ENCODE measurements at places on chromosomes 11 and 22.

- DNase-seq, result no peak
Measured at GRCh38 chr11:36312611-36313472, 16.8 kb downstream of the PRR5L start.

GRCh38 chr11:118625036-118625690 lies 17.7 kb downstream of the PHLDB1 start:
- DNase-seq, result no peak

- DNase-seq, result no peak
Measured at GRCh38 chr11:69299023-69299461, 5.1 kb downstream of the MYEOV start.

DNA sequence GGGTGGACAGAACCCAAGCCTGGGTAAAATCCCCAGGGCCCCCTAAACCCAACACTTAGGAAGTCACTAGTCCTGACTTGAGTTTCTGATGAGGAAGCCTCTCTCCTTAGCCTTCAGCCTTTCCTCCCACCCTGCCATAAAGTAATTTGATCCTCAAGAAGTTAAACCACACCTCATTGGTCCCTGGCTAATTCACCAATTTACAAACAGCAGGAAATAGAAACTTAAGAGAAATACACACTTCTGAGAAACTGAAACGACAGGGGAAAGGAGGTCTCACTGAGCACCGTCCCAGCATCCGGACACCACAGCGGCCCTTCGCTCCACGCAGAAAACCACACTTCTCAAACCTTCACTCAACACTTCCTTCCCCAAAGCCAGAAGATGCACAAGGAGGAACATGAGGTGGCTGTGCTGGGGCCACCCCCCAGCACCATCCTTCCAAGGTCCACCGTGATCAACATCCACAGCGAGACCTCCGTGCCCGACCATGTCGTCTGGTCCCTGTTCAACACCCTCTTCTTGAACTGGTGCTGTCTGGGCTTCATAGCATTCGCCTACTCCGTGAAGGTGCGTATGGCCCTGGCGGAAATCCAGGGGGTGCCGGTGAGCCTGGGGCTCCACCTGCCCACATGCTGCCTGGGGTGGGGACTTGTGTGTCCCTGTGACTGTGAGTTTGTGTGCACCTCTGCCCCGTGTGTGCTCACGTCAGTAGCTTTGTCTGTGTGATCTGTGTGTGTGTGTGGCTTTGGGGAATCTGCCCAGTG lies at the start of gene IFITM1:
IFITM1 (plus strand) TSS at position 254 of the 767 bp plus-strand sequence; CDS start at position 385, 131 bp downstream.
- peak; percentile 78 for DNase-seq

DNA sequence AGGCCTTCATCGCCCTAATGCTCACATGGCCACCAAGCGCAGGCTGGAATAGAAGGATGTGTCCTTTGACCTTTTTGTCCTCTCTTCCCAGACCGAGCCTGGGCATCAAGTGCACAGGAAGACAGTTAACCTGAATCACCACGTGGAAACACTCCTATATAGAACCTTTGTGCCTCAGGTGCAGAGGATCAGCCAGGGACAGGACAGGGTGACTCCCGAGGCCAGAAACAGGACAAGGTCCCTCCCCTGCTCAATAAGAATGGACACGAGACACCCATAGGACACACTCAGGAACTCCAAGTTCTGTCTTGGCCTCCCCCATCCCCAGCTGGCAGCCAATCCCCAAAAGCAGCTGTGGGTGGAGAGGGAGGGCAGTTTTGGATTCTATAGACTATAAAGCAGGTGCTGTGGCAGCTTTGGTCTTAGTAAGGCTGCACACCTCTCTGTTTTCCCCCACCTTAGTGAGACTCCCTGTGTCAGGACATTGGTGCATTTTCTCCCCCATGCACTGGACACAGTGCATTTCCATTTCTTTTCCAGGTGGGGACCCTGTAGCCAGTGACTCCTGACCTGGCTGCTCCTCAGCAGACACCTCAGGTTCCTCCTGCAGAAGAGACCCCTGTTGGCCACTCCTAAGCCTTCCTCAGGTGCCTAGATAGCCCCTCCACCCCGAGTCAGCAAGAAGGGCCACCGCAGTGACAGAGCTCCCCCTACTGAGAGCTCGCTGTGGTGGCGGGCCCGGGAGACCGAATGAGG lies 43.6 kb upstream of the POU2AF1 start:
- no peak for DNase-seq

- DNase-seq, result no peak
Measured at GRCh38 chr11:108511851-108512474, 13.8 kb upstream of the POGLUT3 start.

GRCh38 chr11:3989921-3990290 lies 104.7 kb upstream of the RRM1 start:
- DNase-seq, result peak; percentile 10

- no peak for DNase-seq
Measured at GRCh38 chr22:44355716-44356070, 42.9 kb upstream of the SHISAL1 start.

GRCh38 chr22:45006964-45007390 lies 2.8 kb downstream of the PHF21B start:
- DNase-seq, result no peak

- no peak for DNase-seq
Measured at GRCh38 chr22:25085930-25086901, 113.4 kb upstream of the CRYBB3 start.

DNA sequence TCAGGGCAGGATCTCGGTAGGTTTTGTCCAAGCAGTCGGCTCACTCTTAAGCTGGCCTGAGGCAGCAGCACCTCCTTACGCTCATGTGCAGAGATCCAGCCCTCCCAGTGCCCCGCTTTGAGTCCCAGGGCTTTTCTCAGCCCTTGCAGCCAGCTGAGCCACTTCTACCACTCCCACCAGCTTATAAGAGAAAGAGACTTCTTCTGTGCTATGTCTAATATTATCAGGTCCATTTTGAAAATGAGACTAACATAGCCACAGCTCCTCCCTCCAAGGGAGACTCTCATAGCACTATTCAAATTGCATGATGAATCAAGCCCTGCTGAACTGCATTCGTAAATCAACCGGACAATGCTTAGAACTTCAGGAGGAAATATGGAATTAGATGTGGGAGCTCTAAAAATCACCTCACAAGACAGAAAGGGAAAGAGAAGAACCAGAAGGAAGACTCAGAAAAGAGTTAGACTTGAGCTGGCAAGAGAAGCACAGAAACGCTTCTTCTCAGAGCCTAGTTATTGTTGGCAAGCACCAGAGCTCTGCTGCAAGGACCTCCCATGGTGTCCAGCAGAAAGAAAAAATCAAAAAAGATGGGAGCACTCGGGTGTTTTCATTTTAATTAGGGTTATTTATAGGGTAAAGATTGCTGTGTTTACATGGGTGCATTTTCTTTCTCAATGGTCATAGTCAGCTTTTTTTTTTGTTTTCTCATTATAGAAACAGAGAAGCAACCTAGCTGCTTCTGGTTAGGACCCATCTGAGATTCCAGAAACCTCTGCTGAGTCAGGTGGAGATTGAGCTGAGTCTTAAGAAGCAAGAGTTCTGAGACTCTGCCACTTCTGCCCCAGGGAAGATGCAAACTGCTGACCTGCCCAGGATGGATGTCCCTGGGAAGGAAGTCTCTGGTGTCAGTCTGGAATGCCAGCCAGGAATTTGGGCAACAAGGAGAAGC lies 181.4 kb downstream of the ETS1 start:
- DNase-seq, result no peak

DNA sequence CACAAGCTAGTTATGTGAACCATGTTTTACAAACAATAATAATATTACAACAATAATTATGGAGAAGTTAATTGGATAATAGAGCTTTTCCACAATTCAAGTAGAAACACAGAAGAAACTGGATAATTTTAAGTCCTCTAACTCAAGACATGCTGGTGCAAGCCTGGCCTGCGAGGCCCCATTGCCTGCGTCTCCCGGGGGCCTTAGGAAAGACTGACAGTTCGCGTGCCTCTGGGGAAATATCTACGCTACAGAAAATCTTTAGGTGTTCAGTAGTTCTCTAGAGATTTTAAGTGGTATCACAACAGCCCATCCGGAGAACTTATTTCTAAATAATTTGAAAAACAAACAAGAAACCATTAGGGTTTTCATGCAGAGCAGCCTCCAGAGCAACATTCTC lies 23.2 kb downstream of the GAL start:
- DNase-seq, result no peak

DNA sequence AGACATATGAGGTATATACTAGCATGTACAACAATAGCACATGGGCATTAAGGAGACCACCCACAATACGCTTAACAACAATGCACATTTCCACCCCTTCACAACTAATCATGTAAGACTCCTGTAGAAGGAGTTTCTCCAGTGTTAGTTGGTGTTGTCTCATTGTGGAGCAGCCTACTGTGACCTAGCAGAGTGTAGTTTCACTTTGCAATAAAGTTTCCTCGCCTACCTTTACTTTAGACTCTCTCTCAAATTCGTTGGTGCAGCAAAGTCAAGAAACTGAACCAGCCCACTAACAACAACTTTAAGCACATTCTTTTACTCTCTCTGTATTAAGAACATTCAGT lies 863.6 kb downstream of the FAM181B start:
- DNase-seq, result no peak

DNA sequence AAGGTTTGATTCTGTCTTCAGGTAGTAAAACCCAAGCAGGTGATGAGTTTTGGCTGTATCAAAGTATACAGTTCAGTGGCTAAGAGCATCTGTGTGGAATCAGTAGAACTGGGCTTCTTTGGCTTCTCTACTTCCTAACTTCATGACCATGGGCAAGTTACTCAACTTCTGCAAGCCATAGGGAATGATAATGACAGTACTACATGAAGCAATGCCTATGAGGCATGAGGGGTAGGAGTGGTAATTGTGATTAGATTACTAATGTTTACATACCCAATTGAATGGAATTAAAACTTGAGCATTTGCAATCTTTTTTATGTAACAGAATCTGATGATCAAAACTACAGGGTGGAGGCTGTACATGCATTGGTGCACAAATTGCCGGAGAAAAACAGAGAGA lies 164.3 kb downstream of the PGR start:
- DNase-seq, result no peak

DNA sequence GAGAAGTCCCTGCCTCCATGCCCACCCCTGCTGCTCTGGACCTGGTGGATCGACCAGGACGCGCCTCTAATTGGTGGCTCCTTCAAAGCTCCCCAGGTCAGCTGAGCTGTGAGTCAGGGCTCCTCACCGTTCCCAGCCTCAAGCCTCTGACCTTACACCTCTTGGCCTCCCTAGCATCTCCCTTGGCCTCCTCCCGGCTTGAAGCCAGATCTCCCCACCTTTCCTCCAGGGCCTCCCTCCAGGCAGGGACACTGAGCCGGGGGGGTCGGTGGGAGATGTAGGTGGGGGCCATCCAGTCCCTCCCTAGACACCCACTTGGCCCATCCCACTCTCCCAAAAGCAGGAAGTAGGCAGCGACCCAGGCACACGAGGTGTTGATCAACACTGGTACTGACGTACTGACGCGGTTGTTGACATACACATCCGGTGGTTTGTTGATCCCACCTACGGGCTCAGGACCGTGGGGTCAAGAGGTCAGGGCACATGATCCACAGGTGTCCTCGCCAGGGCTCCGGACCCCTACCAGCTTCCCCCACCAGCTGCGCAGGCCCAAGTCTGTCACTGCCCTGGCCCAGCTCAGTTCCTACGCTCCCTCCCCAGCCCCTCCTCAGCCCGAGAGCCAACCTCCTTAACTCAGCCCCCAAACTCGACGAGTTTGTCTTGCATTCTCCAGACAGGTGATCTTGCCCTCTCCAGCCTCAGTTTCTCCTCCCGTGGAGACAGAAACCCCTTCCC lies 802 bp downstream of the ATG2A start:
- DNase-seq, result no peak

- DNase-seq, result no peak
Measured at GRCh38 chr11:44608651-44608990, 43.2 kb downstream of the CD82 start.

- DNase-seq, result peak; percentile 87
Measured at GRCh38 chr22:50341977-50342650, 1.0 kb upstream of the PPP6R2 start.

- no peak for DNase-seq
Measured at GRCh38 chr11:44842220-44842619, 108.5 kb downstream of the TP53I11 start.

- no peak for DNase-seq
Measured at GRCh38 chr11:66048547-66049323, at the start of gene GAL3ST3. GAL3ST3 (minus strand) TSS chr11:66049161; CDS start chr11:66045415, 3,746 bp downstream.

DNA sequence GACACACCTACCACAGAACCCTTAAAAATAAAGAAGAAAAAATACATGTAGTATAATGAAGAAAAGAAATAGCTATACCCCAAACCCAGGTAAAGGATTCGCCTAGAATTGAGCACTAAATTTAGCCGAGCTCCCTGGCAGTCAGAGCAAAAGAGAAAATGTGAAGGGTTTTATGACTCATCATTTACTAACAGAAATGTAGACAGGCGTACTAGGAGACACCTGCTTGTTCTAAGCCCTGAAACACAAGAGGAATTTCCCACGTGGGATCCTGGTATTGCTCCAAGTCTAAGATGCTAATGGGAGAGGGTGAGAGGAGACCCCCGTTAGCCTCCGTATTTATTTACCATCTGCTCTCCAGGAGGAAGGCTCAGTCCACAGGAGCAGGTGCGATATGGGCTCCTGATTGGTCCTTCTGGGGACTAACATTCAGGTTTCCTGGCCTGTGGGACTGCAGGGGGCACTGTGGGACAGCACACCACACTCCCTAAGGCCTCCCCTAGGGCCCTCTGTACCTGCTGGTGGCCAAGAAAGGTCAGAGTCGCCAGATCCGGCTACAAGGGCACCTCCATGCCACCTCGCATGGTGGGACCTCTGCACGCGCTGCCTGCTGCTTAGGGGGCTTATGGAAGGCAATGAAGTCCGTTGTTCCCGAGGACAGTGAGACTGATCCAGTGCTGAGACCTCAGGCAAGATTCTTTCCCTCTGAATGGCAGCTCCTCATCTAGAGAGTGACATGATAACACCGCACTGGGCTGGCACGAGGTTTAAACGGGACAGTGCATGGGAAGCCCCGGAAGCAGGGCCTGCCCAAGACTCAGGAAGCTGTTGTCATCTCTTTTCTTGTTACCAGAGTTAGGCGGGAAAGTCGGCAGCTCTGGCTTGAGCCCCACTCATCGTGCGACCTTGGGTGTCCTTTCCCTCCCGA lies 25.8 kb downstream of the KCNC1 start:
- DNase-seq, result no peak

DNA sequence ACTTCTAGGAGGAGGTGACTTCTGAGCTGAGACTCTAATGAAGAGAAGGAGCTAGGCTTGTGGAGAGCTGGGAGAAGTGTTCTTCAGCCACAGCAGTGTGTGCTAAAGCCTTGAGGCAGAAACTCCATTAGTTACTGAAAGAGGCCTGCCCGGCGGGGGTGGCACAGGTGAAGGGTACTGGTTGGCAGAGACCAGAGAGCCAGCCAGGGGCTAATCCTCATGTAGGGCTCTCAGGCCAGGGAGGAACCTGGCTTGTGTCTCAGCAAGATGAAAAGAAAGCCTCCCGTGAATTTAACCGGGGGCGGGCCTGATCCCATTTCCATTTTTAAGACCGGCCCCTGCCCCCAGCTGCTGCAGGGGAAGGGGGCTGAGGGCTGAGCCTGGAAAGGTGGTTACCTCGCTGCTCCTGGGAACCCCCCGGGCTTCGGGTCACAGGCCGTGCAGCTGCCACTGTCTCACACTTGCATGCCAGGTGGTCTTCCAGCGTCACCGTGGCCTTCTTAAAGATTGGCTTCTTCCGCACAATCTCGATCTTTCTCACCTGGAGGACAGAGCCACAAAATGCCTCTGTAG lies 15.0 kb downstream of the PDGFB start:
- no peak for DNase-seq
